ENCODE measurements at places on chromosomes 7 and 10. TPM values are rescaled to one million over a fixed set of nuclear protein-coding genes. Genes with fewer than 3 reads are reported as not detected.

GPR158 gene
- not detected for total RNA-seq

- H3K36me3 ChIP-seq = no peaks in the 10 kb centered on the region
- no peaks in the 10 kb centered on the region for H3K27me3 ChIP-seq
- no peak for DNase-seq
- H3K4me1 ChIP-seq = peaks cover 6% of the 10 kb centered on the region
- no peak overlapping the region for H3K4me3 ChIP-seq
- H3K27ac ChIP-seq = no peak overlapping the region
Measured at GRCh38 chr10:23868121-23868520, 340.8 kb upstream of the KIAA1217 start.

DNA sequence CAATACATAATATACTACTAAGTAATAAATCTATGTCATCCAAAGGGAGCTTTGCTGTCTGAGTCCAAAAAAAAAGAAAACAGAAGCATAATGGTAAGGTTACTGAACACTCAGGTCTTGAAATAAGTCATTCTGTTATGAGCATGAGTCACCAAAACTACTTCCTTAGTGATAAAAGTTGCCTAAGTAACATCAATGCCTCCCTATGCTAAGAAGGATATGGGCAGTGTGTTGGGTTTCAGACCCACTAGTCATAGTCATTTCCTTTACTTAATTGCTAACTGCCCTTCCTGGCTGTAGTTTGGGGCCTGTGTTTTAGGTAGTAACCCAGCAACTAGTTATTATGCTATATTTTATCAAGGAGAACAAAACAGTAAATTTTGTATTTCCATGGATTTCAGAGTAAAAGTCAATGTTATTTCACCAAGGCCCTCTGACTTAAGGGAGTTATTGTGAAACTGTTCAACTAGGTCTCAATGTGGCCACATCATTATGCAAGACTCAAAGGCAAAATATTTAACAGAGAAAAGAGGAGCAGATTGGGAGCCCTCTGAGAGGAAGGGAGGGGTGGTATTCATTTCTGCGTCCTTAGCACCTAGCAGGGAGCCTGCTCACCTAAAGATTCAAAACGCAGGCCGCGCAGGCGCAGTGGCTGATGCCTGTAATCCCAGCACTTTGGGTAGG lies 11.7 kb upstream of the VIM start:
- no peaks in the 10 kb centered on the region for H3K36me3 ChIP-seq
- no peaks in the 10 kb centered on the region for H3K27me3 ChIP-seq
- H3K4me3 ChIP-seq = no peak overlapping the region
- H3K27ac ChIP-seq = peak overlapping the region; percentile 69
- DNase-seq = no peak
- peaks cover 17% of the 10 kb centered on the region for H3K4me1 ChIP-seq

- H3K27ac ChIP-seq = peak overlapping the region; percentile 13
- H3K4me3 ChIP-seq = no peak overlapping the region
- DNase-seq = no peak
- peaks cover 7% of the 10 kb centered on the region for H3K36me3 ChIP-seq
- no peaks in the 10 kb centered on the region for H3K27me3 ChIP-seq
Measured at GRCh38 chr7:5671046-5671445, 110.4 kb downstream of the RNF216 start.

- no peak overlapping the region for H3K4me3 ChIP-seq
- peak overlapping the region; percentile 2 for H3K27ac ChIP-seq
- no peak for DNase-seq
Measured at GRCh38 chr7:46007990-46008643, 87.0 kb upstream of the IGFBP3 start.

All from left ventricle myocardium inferior (tissue), 1 donor.